ENCODE measurements at places on chromosomes 13 and 19.

- no peak for DNase-seq
These were observed 6.8 kb downstream of the KANK2 start for GRCh38 chr19:11190501-11190900.

GRCh38 chr13:97653443-97654140, 219.6 kb downstream of the RAP2A start:
- DNase-seq, result no peak

DNA sequence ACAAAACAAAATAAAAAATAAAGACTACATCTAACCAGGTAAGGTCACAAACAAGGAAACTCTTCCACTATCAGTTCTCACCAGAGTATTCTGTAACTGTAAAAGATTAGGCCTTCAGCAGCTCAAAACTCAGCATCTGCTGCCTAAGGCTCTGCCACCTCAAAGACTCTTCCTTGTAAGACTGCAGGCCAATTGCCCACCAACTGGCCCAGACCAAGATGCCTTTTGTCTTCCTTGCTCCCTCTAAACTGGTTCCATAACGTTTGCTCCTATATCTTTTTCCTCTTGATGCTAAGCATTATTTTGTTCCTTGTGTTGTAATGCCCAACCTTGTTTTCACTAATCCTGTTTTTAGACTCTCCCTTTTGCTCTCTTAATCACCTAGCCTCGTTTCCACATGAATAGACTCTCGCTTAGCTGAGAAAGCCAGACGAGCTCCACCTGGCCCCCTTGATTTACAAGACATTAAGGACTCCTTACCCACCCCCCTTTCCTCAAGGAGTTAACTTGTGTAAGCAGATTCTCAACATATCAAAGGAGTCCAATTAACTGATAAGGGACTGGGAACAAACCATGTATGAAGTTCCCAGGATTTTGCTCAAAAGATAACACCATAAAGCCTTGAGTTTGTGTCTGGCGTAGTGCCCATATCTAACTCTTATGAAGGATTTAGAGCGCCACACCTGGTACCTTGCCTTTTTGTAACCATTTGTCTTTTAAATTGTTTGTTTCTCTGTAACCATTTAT, 1.5 kb downstream of the ZNF814 start:
- no peak for DNase-seq

DNA sequence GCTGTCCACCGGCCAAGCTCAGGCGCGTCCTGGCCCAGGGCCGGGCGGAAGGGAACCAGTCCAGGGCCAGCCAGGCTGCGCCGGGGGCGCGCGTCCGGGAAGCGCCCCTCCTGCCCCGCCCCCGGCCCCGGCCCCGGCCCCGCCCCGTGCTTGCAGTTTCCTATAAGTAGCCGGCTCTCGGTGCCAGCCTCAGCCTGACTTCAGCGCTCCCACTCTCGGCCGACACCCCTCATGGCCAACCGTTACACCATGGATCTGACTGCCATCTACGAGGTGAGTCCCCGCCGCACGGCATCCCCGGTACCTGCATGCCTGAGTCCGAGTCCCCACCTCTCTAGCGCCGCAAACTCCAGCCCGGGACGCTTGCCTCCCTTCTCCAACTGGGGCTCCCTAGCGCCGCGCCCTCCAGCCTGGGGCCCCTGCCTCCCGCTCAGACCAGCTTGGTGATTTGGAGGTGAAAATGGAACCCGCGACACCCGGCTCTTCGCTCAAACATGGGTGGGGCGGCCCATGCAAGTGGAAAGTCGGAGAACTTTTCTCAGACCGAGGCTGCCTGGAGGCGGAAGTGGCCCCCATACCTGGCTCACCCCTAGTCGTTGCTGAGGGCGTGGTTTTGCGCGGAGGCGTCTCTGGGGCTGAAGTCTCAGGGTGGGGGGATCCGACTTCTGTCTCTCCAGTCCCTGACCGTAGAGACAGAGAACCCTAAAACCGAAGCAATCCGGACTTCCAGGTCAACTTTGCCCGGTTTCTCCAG, at the start of gene ZFP36:
Gene ZFP36, plus strand, starts transcription at position 192 of the 754 bp plus-strand sequence. Its CDS starts 58 bp downstream, at position 250.
- peak; percentile 86 for DNase-seq

DNA sequence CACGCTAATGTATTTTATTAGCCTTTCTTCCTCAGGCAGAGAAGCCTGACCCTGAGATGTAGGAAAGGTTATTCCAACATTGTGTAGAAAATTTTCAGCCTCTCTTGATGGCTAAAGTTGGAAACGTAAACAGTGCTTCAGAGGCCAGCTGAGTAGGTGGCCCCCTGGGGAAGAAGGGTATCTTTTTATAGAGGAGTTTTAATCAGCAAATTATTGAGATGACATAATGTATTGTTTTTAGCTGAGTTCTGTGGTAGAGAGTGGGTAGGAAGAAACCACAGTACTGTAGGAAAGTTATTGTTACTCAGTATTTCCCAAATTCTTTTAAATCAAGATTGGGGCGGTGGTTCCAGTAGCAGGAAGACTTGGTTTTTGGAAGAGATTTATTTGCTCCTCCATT, 268.8 kb downstream of the DLEU7 start:
- DNase-seq, result no peak

GRCh38 chr19:6717441-6717971, 2.9 kb downstream of the C3 start:
- DNase-seq, result no peak

GRCh38 chr19:48186015-48186414, 15.5 kb downstream of the ZSWIM9 start:
- no peak for DNase-seq

GRCh38 chr19:13079542-13079986, 23.1 kb downstream of the LYL1 start:
- no peak for DNase-seq

DNA sequence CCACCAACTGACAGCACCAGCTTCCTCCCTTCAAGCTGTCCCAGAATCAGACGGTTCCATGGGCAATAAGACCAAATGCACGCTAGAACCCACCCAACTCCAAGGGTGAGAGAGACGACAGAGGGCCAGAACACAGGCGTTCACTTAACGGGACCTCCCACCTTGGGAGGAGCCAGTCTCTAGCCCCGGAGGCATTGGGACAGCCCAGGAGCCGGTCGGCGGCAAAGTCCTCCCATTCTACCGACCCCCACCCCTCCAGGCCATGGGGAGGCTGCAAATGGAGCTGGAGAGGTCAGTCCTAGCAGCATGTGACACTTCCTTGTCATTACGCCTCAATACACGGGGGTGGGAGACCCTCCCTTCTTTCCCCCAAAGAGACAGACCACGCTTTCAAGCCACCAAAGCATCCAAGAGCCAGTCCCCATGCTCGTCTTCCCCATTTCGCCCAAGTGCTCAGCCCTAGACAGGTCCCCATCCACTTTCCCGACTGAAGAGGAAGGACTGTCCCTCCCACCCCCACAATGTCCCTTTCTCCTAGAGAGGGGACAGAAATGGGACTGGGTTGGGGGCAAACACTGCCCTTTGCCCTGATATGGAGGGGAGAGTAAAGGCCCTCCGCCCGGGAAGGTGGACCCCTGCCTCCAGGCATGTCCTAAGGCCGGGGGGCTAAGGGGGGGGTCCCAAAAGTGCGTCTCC, 964 bp downstream of the KHSRP start:
- peak; percentile 75 for DNase-seq

DNA sequence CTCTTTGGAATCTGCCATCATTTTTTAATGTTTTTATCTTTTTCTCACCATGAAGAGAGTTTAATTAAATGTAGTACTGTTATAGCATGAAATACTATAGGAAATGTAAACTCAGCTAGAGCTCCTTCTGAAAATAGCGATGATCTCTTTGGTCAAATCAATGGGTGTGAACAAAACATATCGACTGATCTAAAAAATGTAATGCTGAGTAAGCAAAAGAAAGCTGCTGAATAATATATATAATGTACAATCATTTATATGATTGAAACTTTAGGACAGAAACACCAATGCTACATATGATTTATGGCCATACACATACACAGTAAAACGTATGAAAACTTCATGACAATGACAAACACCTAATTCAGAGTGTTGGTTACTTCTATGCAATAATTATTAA, 150.8 kb upstream of the TUBA3C start:
- DNase-seq, result no peak

GRCh38 chr19:3670796-3671679, 29.2 kb downstream of the PIP5K1C start:
- no peak for DNase-seq

GRCh38 chr19:34926361-34926684, 380 bp upstream of the ZNF30 start:
- no peak for DNase-seq

DNA sequence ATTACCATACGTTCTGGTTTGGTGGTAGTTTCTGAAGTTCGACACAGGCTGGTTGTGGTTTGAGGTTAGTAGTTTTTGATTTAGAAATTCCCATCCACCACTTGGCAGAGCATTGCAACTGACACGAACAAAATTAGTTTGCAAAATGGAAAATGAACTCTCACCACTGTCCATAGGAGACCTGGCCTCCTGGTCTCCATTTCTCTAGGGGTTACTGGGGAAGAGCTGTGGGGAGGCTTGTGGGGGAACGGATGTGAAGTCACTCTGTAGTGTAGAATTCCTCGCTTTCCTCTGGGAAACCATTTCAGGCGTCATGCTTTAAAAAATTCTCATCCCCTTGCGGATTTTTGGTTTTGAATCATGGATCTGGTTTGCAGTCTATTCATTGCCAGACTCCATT, 321.5 kb upstream of the MAB21L1 start:
- DNase-seq, result no peak

DNA sequence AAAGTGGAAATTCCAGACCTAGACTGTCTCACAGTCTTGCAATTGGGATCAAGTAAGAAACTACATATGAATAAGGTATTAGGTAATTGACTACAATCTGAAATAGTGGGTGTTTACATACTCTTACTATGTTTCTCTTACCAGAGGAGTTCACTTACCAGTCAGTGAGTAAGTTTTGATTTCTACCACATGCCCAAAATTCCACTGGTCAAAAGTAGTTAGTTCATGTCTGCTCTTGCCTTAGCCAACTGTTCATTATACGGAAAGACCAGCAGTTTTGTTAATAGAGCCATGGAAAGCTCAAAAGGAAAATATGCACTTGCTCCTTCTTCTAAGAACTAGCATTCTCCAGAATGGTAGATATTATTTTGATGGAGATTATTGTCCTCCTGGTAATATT, 490.8 kb downstream of the RFC3 start:
- no peak for DNase-seq

GRCh38 chr13:114103801-114104654, 28.4 kb downstream of the RASA3 start:
- DNase-seq, result no peak

DNA sequence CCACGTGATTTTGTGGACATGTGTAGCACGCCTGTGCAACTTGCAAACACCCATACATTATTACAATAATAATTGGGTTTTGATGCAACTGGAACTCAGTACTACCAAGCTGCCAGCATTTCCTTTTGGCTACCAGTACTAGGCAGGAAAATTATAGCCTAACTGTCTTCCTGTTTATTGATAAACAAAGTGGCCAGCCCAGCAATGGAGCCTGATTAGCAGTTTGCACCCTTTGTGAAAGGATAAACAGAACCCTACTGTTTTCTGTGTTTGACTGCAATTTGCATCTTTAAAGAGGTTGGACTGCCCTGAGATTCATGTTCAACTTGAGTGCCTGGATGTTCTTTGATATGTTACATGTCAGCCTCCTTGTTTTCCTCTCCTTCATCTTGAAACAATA, 173.9 kb downstream of the ZIC5 start:
- DNase-seq, result no peak

DNA sequence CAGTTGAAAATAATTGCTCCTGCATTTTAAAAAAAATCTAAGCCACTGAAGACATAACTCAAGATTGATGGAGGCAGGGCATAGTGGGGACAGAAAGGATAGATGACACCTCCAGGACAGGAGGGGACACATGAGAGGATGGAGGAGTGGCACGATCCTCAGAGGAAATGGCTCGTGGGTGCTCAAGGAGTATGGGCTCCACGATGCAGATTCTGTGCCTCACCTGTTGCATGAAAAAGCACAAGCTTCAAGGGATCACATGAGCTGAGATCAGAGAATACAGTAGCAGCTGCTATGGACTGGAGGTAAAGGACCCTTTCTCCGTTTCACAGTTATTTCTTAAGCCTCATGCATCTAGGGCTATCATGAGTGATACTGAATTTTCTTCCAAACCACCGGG, 69.7 kb upstream of the KL start:
- no peak for DNase-seq

DNA sequence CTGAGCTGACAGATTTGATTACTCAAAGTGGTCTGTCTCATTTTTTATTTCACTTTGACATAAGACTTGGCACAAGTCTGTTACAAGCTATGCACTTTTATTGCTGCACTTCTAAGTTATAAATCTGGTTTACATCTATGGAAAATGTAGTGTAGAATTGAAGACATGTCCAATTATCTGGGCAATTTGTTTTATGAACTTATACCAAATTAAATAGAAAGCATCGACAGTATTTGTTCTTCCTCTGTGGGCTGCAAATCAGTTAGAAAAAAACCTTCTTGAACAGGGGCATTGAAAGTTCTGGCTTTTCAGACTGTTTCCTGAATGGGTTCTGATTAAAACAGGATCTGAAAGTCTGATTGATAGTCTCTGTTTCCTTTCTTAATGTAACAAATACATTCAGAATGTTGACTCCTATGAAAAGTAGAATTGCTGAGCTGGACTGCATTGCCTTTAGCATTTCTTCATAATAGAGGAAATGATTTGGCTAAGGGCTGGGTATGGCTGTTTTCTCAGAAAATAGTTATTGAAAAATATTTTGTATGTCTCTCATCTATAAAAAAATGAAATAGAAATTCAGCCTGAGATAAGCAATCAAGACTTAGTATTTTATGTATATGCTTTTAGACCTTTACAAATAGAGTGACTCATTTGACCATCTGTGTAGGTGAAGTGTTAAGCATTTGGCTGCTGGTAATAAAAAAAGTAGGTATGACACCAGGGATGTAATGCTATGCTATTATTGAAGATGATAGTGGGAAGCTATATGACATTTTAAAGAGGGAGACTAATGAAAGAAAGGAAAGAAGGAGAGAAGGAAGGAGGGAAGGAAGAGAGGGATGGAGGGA, 210.9 kb upstream of the SPRY2 start:
- no peak for DNase-seq

DNA sequence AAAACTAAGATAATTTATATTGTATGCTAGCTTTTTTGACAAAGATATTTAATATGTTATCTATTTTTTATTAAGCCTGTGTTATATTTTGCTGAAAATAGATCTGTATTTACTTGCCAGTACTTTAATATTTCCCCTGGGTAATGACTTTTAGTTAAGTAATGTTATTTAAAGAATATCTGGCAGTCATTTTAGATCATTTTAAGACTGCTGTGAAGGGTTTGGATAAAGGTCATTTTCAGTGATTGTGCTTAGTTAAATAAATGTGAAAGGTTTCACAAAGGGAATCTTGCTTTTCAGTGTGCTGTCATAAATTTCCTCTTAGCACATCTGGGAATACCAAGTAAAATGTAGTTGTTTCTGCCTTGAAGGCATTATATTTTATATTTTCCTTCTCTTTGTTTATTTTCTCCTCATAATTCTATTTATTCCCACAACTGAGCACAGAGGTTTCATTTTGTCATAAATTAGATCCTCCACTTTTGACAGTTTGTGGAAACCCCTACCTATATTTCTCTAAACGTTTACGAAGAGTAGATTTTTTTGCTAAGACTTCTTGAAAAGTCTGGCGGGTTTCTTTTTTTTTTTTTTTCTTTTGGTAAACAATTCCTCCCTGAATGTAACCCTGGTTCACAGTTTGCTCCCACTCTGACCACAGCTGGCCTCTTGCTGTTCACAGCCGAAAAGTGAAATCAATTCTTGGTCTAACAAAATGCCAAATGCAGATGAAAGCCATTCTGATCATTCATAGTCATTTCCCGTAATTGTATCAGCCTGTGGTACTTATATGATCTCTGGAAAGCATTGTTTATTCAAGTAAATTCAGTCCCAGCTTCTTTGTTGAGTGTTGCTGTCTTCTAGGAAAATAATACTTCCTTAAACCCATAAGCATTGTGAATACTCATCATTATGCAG, 87.8 kb downstream of the MAB21L1 start:
- no peak for DNase-seq
